Activated T-cell treated with anti-CD3 and anti-CD28 coated beads, Interleukin-2, amount 50 U/mL, for 72 hours (primary cell): ENCODE measurements at places on chromosomes 2 and 18. TPM values are rescaled to one million over a fixed set of nuclear protein-coding genes. Genes with fewer than 3 reads are reported as not detected.

The GAREM2 gene
- 1.4 TPM for total RNA-seq

The LNPK gene
- total RNA-seq: 26.5 TPM

The NGEF gene
- total RNA-seq: 2.3 TPM

The IL1F10 gene
- not detected for total RNA-seq

DNA sequence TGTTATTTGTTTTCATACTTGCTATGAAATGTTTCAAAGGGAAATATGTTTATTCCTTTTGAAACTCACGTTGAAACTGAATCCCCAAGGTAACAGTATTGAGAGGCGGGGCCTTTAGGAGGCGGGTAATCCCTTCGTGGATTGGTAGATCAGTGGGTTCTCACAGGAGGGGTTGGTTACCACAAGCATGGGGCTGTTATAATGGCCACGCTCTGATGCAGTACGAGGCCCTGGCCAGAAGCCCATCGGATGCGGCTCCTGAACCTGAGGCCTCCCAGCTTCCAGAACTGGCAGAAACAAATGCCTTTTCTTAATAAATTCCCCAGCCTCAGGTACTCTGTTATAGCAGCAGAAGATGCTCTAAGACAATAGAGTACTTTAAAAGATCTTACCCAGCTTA lies 135.7 kb downstream of the ASB1 start:
- no peak for DNase-seq

GRCh38 chr18:73283032-73283431 lies 415.2 kb upstream of the NETO1 start:
- DNase-seq: no peak

DNA sequence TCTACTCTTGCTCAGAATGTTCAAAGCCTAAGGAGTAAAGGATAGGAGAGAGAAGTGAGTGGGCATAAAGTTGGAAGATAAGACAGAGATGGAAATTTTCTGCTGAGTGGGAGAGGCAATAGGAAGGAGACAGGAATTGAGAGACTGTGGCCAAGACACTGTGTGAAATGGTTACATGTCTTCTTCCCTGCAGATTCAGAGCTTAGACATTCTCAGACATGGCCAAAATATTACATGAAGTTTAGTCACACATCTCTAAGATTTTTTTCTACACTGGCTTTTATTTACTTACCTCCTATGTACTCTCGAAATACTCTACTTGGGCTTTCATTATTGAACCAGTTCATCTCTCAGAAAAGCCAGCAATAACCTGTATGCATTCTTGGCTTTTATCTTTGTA lies 363.0 kb upstream of the FANCL start:
- DNase-seq: no peak

GRCh38 chr2:197997083-197997541 lies 192.7 kb downstream of the PLCL1 start:
- DNase-seq: no peak

DNA sequence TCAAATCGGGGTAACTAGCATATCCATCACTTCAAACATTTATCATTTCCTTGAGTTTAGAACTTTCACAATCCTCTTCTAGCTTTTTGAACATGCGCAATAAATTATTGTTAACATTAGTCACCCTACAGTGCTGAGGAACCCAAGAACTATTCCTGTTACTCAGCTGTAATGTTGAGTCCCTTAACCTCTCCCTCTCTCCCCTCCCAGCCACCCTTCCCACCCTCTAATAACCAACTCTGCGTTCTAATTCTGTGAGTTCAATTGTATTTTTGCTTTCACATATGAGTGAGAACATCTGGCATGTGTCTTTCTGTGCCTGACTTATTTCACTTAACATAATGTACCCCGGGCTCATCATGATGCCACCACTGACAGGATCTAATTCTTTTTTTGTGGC lies 78.6 kb upstream of the RANBP2 start:
- no peak for DNase-seq

DNA sequence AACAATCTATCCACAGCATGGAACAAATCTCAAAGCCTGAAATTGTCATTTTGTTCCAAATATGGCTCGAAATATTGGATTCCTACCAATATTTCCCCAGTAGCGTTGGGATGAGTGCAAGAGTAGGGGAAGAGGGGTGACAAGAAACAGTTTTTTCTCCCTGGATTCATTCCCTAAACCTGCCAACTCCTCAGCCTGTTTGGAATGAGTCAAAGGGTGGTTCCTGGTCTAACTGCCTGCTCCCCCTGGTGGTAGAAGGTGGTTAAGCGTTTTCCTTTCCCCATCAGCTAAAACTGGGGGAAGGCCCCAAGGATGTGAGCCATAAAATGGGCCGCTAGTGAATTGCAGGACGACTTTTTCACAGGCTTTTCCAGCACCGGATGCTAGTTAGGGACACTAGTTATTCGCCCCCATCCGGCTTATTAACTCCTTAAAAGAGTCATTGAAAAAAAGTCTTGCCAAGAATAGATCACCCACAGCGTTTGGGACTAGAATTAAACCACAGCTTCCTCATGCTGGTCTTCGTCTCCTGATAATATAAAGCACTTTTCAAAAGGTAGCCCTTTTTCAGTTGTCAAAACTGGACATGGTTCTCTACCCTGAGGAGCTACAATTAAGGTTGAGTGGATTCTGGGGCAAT lies 72.5 kb downstream of the DHRS9 start:
- DNase-seq: peak; percentile 61

DNA sequence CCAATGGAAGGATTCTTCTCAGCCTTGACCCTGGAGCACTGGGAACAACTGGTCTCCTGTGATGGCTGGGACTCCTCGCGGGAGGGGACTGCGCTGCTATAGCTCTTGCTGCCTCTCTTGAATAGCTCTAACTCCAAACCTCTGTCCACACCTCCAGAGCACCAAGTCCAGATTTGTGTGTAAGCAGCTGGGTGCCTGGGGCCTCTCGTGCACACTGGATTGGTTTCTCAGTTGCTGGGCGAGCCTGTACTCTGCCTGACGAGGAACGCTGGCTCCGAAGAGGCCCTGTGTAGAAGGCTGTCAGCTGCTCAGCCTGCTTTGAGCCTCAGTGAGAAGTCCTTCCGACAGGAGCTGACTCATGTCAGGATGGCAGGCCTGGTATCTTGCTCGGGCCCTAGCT lies 28.8 kb downstream of the LIPG start:
- DNase-seq: no peak

DNA sequence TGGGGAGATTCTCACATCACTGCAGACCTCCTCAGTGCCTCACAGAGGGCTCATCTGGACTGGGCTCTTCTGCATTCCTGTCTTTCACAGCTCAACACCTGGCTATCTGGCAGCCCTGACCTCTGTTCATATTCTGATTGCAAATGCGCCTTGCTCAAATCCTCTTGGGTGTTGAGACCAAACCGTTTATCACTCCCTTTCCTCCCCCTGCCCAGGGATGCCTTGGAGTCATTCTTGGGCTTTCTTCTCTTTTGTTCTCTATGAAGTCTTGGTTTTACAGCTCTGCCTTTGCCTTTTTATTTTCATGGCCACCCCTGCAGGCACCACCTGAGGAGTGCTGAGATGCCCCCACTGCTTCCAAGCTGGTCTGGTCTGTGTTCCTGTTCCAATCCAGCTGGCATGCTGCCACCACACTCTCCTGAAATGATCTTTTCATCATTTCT lies 26.3 kb downstream of the TUBB6 start:
- DNase-seq: no peak

DNA sequence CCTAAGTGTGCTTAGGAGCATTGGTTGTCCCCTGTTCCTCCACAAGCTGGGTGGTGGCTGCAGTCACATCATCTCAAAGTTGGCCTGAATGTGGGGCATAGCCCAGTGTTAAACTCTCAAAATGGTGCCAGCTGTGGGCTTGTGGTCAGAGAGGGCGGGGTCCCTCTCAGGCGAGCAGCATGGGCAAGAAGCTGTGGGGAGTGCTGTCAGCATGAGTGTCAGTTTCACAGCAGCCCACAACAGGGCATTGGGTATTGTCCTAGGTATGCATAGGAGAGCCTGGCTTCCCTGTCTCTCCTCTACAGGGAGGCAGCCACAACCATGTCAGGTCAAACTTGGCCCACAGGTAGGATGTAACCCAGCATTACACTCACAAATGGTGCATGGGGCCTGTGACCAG lies 285.6 kb upstream of the THSD7B start:
- DNase-seq: no peak

The TLX2 gene
- total RNA-seq: 1.4 TPM

- DNase-seq: no peak
Measured at GRCh38 chr2:127619203-127619590, 26.8 kb upstream of the GPR17 start.

- no peak for DNase-seq
Measured at GRCh38 chr2:88680266-88680902, 11.1 kb upstream of the RPIA start.

The CFC1 gene
- not detected for total RNA-seq

GRCh38 chr2:210946395-210946794 lies 390.0 kb downstream of the CPS1 start:
- DNase-seq: no peak

- no peak for DNase-seq
Measured at GRCh38 chr2:51120754-51121280, 88.9 kb upstream of the NRXN1 start.

The PID1 gene
- total RNA-seq: not detected

- peak; percentile 79 for DNase-seq
Measured at GRCh38 chr2:62287899-62288880, 92.3 kb downstream of the B3GNT2 start.

GRCh38 chr2:161204846-161205245 lies 44.6 kb downstream of the TANK start:
- no peak for DNase-seq

The CNTNAP5 gene
- not detected for total RNA-seq

The ITGA6 gene
- 7.0 TPM for total RNA-seq

DNA sequence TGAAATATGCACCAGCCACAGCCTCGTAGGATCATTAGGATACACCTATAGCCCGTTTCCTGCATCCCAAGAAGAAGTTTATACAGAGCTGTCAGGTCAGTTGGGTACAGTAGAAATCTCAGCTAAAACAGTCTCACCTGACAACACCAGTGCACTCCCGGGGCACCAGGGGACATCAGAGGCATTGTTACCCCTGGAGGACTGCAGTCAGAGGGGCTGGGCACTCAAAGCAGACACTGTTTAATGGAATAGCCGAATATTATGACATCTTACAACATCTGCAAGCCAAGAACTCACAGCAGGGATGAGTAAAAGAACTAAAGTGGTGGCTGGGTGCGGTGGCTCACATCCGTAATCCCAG lies 93.0 kb upstream of the ID2 start:
- DNase-seq: no peak

The VAMP5 gene
- 73.3 TPM for total RNA-seq

The C2orf78 gene
- not detected for total RNA-seq

The OR6B3 gene
- not detected for total RNA-seq

The TRIP12 gene
- total RNA-seq: 235 TPM

DNA sequence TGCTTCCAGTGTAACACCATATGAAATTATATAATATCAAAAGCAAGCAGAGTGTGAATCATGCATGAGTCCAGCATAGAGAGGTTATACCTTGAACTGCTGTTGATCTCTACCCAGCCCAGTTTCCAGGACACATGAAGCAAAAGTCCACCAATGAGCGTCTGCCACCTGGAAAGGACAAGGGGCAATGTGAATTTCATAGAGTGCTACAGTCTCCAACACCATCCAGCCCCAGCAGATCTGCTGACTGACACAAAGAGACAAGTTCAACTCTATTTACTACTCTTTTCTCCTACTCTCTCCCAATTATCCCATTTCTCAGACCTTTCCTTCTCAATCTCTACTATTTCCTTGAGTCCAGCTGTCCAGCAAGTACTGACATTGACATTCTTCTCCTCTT lies 31.8 kb upstream of the RIOK3 start:
- no peak for DNase-seq

The CXCR2 gene
- total RNA-seq: 0.25 TPM

The TEKT4 gene
- not detected for total RNA-seq

The FOXI3 gene
- not detected for total RNA-seq

The GAD1 gene
- 17.8 TPM for total RNA-seq

DNA sequence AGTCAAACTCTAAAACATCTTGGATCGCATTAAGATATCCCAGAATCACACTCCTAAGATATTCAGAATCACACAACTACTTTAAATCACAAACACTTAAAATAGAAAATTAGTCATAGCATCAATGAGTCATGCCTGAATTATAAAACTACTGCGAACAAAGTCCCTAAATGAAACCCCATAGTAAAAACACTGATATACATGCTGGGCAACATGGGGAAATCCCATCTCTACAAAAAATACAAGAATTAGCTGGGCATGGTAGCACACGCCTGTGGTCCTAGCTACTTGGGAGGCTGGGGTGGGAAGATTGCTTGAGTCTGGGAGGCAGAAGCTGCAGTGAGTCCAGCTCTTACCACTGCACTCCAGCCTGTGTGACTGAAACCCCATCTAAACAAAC lies 101.7 kb downstream of the COBLL1 start:
- DNase-seq: no peak

GRCh38 chr2:144834998-144835633 lies 315.2 kb upstream of the ZEB2 start:
- no peak for DNase-seq

DNA sequence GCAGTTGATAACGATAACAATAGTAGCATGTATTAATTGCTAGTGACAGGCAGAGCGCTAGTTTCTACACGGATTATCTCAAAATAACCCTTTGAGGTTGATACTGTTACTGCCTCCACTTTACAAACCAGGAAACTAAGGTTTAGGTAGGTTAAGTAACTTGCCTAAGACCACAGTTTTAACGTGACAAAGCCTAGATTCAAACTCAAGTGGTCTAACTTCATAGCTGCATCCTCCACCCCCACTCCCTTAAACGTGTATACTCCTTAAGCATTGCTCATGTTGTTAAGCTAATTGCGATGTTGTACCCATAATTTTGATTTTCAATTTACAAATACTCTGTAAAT lies 1.2 kb downstream of the ME2 start:
- DNase-seq: no peak

DNA sequence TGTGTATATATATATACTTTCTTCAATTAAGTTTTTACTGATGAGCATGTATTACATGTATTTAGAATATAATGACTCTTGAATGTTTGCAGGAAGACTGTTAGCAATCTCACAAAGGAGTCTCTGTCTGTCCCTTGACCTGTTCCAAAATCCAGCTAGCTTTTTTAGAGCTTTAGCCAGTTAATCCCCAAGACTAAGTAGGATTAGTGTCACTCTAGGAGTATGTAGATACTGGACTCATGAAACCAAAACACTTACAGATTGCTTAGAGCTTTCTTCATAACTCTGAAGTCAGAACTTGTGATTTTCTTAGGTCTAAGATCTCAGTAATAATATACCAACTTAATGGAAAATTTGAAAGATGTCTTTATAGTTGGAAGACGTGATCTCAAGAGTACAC lies 2.2 kb downstream of the UBXN4 start:
- DNase-seq: no peak
